Stimulated activated CD4-positive, alpha-beta T cell treated with anti-CD3 and anti-CD28 coated beads, Interleukin-4, amount 100 ng/mL, for 24 hours (primary cell): ENCODE measurements at places on chromosomes 1 and 21.

GRCh38 chr1:8422510-8423268 lies 104.8 kb downstream of the SLC45A1 start:
- DNase-seq = peak; percentile 30

- no peak for DNase-seq
These were observed 52.2 kb downstream of the RAB3GAP2 start for GRCh38 chr1:220219865-220220698.

DNA sequence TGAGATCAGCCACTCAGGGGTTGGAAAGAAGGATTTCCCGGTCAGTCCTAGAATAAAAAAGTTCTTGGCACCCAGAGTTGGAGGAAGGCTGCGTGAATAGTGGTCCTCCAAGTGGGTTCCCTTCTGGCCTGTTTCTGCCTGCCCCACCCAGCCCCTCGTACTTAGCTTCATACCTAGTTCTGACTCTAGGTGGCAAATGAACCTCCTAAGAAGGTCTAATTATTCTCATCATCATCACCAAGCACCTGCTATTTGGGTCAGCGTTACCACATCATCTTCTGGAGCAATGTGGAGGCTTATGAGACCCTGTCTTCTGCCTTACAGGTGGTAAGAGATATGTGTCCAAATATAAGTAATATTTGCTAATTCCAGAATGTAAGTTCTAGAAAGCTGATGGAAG lies 35.9 kb upstream of the NFASC start:
- no peak for DNase-seq

DNA sequence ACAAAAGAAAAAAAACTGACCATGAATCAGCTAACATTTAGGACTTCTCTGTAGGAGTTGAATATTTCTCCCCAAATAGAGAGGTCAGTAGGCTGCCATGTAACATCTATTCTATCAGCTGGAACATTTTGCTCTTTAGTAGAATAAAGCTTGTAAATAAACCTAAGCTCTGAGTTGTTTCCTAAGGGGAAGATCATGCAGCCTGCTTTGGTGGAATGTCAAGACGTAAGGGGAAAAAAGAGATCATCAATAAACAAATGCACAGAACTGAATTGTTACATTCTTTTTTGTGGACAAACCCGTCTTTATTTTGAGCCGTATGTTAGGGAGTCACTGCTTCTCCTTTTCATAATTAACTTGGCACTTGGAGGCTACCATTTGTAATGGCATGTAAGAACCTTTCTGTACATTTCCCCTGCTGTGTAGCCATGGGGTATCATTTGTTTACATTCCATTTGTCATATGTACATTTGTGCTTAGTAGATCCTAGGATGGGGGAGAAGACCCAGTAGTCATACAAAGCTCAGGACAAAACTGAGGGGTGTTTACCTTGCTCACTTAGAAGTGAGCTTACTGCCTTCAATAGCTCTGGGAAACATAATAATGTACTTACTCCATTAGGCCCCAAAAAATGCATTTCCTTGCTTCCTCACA lies 10.8 kb upstream of the PALMD start:
- DNase-seq = no peak

- DNase-seq = no peak
These were observed 11.5 kb upstream of the THRAP3 start for GRCh38 chr1:36212782-36213181.

DNA sequence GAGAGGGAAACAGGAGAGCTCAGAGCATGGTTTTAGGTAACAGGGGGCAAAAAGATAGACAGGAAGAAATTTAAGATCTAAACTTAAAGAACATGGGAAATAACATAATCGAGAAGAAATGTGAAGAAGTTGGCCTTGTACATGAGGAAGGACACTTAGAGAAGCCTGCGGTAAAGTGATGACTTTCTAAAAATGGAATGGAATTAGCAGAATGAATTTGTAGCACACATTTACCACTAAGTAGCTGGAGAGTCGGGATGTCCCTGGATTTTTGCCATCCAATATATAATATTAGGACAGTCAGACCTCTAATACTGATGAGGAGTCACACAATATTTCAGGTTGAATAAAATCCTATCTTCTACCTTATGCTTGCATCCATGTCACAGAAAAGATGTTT lies 77.7 kb upstream of the C1orf87 start:
- DNase-seq = no peak

GRCh38 chr1:84724128-84724860 lies 34.0 kb upstream of the SSX2IP start:
- DNase-seq = peak; percentile 51

DNA sequence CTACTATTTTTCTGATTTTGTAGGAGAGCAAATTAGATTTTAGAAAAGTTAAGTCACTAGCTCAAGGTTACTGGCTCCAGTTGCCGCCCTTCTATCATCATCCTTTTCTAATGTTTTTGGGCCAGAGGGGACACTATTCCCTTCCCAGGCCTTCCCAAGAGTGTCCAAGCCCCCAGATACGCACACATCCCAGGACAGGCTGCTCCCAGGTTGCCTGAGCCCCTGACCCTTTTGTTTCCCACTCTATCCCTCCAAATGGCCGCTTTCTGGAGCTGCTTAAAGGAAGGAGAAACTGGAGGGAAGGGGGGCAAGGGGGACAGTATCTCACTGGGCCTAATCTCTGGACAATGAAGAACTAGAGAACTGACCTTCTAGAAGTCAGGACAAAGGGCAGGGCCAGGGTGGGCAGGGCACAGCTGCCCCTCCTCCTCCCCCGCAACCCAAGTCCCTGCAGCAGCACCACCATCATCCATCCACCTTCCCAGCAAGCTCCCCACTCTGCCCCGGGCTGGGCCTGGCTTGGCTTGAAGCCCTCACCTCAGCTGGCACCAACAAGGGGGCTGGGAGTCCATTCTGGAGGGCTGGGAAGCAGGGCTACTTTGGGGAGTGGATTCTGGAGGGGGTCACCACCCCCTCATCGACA lies 1.1 kb upstream of the MAP7D1 start:
- no peak for DNase-seq

DNA sequence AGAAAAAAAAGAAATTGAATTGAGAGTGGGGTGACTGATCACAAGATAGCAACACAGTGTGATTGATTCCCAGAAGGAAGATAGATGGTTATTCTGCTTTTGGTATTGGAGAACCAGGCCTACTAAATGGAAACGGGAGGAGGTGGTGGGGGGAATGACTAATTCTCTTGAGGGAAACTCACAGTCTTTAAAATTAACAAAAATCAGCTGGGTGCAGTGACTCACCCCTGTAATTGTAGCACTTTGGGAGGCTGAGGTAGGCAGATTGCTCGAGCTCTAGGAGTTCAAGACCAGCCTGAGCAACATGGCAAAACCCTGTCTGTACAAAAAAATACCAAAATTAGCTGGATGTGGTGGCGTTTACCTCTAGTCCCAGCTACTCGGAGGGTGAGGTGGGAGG lies 134.6 kb upstream of the PDE4B start:
- no peak for DNase-seq

DNA sequence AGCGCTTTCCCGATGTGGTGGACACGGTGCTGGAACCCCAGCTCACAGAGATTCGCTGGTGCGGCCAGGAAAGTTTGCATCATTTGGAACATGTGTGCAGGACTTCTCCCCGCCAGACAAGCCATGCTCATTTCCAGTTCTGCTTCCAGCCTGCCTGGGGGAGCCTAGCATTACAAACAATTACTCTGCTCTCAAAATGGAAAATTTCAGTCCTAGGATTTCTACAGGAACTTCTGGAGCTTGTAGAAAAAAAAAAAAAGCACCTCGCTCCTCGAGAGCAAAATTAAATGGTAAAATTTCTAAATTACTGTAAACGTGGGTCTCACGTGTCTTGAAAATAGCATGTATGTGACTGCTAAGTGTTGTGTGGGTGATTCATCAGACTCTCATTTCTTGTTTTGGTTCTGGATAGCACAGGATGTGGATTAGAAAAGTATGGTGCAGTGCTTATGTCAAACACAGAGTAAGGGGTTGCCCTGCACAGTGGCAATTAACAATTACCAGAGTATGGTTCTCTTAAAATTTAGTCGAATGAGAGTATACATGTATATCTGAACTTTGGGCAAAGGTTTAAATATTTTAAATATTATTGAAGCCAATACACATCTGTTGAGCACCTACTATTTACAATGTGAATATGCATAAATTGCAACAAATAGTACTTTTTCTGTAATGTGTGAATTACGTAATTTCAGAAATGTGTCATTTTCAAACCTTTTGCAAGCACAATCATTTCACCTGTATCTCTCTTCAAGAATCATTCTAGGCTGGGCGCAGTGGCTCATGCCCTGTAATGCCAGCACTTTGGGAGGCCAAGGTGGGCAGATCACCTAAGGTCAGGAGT lies 61.8 kb upstream of the PTGFRN start:
- DNase-seq = peak; percentile 16
